ENCODE measurements at places on chromosomes 5 and 9.

DNA sequence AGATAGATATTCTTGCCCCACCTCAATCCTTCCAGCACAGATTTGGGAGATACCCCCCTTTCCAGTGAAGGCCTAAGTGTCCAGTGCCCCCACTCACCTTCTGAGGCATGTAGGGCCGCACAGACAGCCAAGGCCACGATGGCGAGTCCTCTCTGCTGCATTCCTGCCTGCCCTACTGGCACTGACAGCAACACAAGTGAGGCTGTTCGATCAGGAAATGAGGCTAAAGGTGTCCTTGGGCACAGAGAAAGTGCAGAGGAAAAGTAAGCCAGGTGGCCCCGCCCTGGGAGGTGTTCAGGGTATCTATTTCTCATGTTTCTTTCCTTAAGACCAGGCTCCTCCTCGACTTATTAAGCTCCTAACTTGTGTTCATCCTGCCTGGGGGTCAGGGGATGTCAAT is at the start of gene CCL28:
Gene CCL28 (minus strand): TSS at position 236 of the 400 bp plus-strand sequence. CDS start 75 bp downstream, at position 161.
- DNase-seq: no peak

GRCh38 chr9:33780276-33780675 is 15.1 kb upstream of the PRSS3 start:
- no peak for DNase-seq

DNA sequence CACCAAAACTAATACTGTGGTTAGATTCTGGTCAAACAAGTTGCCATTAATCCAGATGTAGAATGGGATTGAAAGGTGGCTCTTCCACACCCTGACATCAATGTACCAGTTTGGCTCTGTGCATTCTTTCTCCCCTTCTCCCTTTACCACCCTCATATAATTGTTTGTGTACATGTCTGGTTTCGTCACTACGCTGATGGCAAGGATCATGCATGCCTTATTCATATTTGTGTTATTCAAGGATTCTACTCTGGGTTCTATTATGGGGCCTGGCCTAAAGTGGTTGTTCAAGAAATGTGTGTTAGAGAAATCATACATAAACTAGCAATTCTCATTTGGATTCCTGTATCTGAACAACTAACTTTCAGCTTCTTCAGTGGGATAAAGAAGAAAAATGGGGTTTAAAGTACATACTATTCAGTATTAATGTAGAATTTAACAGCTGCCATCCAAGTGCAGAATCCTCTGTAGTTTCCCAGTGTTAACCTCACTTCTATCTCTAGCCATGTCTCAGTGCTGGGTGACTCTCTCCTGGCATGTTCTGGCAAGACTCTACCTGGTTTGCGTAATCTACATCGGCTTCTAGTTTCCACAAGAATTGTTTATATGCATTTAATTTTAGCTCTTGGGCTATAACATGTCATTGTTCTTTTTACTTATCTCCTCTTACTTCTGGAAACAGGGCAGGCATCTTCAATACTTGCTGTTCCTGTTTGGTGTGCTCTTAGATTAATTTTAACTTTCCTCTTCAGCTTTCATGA is 27.9 kb upstream of the CDKN2B start:
- no peak for DNase-seq

GRCh38 chr5:75048457-75048953 is 3.9 kb downstream of the GCNT4 start:
- no peak for DNase-seq

DNA sequence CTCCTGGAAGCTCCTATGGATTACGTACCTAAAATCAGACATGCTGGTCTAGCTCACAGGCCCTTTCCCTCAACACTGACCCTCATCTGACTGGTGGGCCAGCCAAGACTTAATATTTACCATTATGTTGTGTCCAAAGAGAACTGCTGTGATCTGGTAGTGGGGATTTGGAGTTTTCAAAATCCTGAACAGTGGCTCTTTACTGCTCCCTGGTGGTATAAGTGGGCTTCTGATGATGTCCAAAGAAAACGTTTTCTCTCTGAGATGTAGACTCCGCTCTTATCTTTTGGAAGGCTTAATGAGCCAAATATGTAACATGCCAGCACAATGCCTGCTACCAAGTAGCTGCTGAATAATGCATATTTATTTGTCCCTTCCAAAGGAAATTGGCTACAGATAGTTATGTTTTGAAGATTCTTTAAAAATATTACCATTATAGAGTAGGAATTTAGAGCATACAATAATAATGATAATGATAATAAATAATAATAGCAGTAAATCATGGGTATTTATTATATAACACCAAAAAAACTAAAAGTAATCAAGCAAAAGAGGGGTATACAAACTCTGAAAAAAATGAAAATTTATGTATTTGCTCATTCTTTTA is 406.6 kb upstream of the TNC start:
- no peak for DNase-seq

- no peak for DNase-seq
These were observed 1060.6 kb upstream of the ACO1 start for GRCh38 chr9:31323726-31324444.

DNA sequence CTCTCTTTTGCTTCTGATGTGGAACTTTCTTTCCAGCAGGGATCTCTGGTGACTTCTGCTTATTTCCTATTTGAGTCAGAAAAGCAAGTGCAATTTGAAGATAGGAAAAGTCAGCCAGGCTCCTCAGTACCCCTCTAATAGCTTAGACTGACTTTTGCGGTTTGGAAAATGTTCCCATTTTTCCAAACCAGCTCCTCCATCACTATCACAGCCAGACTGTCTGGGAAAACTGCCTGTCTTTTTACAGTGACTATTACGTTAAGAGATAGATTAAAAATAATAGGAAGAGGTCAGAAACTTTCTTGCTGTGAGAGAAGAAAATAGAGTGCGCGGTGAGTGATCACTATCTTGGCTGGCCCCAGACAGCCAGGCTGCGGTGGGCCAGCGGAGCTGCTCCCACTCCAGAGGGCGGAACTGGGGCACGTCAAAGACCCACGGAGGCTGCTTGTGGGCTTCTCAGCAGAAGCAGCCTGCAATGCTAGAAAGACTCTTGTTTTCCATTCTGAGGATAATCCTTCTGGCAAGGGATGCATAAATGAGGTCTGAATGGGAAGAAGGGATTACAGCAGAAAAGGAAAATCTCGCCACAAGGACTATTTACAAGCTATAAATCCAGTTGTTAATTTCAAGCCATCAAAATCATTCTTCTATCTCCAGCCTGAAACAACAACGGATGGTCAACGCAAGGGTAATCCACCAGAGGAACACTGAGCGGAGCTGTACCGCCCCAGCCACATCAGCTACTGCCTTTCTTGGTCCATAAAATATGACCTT is 151.0 kb upstream of the MSX2 start:
- no peak for DNase-seq

DNA sequence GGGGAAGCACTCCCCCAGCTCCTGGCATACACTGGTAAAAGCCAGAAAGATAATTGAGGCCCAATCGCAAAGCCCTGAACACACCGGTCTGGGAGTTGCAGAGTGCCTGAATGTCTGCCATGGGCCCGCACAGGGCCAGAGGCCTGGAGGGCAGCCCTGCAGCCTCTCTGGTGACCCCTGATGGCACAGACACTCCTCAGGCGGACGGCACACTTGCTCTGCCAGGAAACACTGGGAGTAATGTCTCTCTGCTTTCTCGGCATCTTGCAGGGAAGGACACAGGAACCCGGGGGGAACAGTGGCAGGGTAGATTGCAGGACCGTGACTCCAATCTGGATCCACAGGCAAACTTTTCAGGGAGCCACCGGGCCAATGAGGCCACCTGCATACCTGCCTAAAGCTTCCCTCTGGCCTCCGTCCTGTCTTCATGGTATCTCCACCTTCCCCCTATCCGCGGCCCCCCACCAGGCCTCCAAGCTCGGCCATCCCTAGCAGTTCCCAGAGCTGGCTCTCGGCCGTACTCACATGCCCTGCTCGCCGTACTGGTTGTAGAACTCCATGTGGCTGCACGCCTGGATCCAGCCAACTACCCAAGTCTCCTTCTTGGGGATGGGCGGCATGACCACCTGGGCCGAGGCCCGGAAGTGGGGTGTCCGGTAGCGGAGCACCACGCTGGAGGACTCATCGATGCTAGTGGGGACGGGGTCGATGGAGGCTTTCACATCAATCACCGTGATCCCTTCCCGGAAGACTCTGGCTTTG is 797 bp downstream of the FAM78A start:
- no peak for DNase-seq

Data from activated CD4-positive, alpha-beta T cell treated with anti-CD3 and anti-CD28 coated beads, Interleukin-2, amount 50 U/mL, for 4 hours (primary cell).